ENCODE measurements at places on chromosomes 12 and 14.

- no peak for DNase-seq
These were observed 78.4 kb downstream of the CATSPERB start for GRCh38 chr14:91653451-91653850.

DNA sequence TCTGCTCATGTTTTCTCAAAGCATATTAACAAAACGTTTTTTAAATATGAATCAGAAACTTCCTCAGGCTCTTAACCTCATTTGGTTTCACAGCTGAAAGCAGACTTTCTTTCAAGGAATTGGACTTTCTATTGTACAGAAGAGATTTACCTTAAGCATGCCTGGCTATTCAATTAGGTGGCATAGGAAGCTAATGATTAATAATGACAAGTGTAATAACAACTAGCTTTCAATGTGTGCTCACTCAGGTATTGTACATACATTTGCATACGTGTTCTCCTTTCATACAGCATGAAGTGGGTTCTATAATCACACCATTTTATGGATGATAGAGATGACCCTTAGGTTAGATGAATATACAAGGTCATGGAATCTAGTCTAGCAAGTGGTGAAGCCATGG is 115.7 kb downstream of the ANO6 start:
- DNase-seq: no peak

GRCh38 chr12:61384511-61384910 is 875.7 kb upstream of the USP15 start:
- DNase-seq: no peak

- no peak for DNase-seq
These were observed 732.6 kb upstream of the FLRT2 start for GRCh38 chr14:84797326-84797725.

- DNase-seq: no peak
These were observed 39.2 kb upstream of the P2RX7 start for GRCh38 chr12:121093487-121093891.

DNA sequence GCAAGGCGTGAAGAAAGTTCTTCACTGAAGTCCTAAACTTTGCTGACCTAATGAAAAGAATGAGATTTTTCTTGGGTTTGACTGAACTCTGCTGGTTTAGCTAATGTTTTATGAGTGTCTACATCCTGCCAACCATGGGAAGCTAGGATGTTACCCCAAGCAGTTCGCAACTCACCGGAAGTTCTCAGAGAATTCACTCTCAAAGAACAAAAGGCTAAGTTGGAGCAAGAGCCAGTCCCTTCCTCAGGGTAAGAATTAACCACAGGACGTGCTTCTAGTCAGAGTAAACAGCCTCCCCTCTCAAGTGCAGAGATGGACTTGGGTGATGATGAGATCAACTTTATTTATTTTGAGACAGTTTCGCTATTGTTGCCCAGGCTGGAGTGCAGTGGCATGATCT is 37.3 kb downstream of the TCHP start:
- no peak for DNase-seq

GRCh38 chr14:51368721-51369163 is 128.7 kb downstream of the TMX1 start:
- no peak for DNase-seq

GRCh38 chr14:66680216-66680615 is 172.3 kb downstream of the GPHN start:
- no peak for DNase-seq

DNA sequence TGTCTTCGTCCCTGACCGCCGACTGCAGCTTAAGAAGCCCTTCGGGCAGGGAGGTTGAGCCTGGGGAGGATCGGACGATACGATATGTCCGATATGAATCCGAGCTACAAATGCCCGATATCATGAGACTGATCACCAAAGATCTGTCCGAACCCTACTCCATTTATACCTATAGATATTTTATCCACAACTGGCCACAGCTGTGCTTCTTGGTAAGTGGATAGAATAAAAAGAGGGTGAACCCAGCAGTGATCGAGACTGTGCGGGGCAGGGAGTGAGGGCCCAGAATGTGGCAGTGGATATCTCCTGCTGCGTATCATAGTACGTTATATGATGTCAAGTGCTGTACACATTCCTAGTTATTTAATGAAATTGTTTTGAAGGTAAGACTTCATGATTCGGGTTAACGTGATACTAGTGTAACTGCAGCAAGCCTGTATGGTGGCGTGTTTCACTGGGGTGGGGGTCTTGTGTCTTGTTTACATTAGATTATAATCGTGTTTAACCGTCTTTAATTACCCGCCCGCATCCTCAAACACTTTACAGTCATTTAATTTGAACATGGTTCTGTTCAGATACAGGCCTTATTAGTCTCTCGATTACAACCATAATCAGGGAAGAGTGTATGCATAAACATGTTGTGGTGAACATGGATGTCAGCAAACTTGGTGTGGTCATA is 1.3 kb downstream of the NAA30 start:
- no peak for DNase-seq

GRCh38 chr12:92593734-92594402 is 108.9 kb upstream of the PLEKHG7 start:
- DNase-seq: peak; percentile 72

DNA sequence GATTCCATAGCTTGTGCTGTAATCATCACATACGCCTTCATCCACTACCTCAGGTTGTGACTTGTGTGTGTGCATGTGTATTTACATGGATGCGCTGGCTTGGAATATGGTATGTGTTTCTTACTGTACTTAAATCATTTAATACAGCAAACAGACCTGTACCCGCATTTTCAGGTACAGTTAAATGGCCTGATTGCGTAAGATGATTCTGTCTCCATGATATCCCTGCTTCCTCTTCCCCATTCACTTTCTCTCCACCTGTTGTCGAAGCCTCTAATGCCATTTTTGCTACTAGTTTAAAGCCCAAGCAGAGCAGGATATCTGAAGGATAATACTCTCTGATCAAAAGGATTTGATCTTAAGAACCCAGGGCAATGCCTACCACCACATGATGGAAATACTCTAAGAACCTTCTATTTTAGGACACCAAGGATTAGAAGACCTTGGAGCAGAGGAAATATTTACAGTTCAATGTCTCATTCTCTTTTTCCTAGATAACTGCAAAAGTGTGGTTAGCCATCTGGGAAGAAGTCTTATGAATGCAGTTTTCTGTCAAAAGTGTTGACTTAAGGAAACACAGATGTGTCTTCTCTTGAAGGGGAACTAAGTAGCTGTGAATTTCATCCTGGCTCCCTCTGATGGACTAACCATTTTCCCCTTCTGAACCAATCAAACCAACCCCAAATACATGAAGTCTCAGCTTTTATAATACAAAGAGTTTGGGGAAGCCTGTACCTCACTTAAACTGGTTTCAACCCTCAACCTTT is 78.7 kb downstream of the HELB start:
- DNase-seq: no peak

DNA sequence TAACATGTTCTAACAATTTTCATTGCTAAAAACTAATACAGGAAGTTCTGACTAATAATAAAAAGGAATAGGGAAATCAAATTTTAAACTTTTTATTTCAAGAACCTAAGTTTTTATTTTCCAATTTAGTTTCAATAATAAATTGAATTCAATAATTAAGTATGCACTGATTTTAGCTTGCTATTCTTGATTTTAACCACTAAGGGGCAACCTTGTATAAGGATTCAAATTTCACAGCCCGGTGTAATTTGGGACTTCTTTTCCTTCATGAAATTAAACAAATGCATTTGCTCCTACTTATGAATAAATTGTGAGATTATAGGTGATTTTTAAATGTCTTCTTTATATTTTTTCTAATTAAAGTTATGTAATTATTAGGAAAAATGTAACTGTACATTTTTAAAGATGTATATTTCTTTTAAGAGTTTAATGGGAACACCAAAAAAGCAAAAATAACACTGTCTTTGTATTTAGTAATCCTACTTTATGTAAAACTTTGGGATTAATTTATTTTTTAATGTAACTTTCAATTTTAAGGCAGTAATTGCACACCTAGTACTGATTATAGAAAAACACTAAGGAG is 241.4 kb upstream of the PDZRN4 start:
- no peak for DNase-seq

- no peak for DNase-seq
These were observed 148.7 kb downstream of the ETV6 start for GRCh38 chr12:11798006-11798708.

GRCh38 chr12:3552726-3553045 is 61.7 kb downstream of the PRMT8 start:
- DNase-seq: no peak

GRCh38 chr12:113660936-113661335 is 189.3 kb upstream of the LHX5 start:
- no peak for DNase-seq

DNA sequence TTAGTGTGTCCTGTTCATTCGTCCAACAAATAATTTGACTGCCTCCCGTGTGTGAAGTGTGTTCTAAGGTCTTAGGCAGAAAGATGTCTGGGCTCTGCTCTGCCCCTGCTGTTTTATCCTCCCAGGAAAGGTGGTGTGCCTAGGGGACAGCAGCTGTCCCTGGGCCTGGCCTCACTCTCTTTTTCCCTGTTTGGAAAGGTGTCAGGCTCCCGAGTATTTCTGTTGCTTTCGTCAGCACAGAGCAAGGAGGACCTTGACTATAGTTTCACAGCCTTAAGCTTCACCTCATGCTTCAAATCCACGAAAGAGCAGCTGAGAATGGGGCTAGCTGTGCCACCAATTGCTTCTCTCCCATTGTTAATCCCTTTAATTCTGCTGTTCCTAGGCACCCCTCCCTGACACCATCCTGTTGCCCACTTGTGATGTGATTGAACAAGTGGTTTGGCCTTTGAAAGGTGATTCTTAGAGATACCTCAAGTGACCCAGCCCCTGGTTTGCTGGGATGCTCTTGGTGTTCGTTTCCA is 54.2 kb downstream of the TGFB3 start:
- no peak for DNase-seq

GRCh38 chr12:115975411-115975810 is 302.1 kb downstream of the MED13L start:
- DNase-seq: no peak

DNA sequence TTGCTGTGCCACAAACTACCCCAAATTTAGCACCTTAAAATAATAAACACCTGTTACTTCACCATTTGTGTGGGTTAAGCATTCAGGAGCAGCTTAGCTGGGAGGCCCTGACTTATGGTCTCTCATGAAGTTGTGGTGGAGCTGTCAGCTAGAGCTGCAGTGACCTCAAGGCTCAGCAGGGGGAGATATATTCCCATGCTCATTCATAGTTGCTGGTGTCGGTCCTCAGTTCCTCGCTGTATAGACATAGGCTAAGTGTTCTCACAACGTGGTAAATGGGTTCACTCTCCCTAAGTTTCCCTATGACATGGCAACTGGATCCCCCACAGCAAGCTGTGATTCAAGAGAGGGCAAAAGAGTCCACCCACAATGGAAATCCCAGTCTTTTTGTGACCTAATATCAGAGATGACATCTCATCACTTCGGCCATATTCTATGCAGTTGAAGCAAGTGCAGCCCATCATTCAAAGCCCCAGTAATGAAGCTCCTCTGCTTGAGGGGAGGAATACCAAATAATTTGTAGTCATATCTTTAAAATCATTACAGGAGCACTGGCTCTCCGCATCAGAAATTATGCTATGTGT is 41.1 kb downstream of the PRB3 start:
- DNase-seq: no peak

GRCh38 chr12:114238808-114239207 is 167.1 kb downstream of the TBX5 start:
- no peak for DNase-seq

GRCh38 chr12:30694412-30695198 is 1.1 kb downstream of the IPO8 start:
- no peak for DNase-seq

GRCh38 chr14:104425763-104426646 is 153.6 kb upstream of the C14orf180 start:
- no peak for DNase-seq

- DNase-seq: no peak
These were observed 471.4 kb downstream of the ETNK1 start for GRCh38 chr12:23096321-23096720.

DNA sequence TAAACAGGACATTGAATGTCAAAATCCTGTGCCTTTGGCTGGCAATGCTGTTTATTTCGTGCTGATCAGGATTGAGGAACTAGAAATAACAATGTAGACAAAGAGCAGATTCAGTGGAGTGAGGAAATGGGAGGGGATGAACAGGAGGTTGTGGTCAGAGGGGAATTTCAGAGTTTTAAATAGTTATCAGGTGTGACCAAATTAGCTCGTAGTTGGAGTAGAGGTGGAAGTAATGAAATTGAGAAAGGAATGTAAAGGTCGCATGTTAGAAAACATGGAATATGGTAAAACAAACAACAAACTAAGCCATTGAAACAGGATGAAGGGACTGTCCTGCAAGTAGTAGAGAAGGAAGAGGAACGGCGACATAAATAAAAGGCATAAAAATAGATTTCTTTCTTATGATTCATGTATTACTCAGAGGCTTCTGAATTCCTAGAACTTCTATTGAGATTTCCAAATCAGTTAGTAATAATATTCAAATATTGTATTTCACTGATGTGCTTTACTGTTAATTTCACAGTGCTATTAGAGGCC is 9.5 kb upstream of the SAV1 start:
- no peak for DNase-seq

- DNase-seq: peak; percentile 95
These were observed 11.5 kb downstream of the ZFP36L1 start for GRCh38 chr14:68781161-68782021.

- DNase-seq: no peak
These were observed 140.8 kb upstream of the NEDD1 start for GRCh38 chr12:96766232-96766631.

DNA sequence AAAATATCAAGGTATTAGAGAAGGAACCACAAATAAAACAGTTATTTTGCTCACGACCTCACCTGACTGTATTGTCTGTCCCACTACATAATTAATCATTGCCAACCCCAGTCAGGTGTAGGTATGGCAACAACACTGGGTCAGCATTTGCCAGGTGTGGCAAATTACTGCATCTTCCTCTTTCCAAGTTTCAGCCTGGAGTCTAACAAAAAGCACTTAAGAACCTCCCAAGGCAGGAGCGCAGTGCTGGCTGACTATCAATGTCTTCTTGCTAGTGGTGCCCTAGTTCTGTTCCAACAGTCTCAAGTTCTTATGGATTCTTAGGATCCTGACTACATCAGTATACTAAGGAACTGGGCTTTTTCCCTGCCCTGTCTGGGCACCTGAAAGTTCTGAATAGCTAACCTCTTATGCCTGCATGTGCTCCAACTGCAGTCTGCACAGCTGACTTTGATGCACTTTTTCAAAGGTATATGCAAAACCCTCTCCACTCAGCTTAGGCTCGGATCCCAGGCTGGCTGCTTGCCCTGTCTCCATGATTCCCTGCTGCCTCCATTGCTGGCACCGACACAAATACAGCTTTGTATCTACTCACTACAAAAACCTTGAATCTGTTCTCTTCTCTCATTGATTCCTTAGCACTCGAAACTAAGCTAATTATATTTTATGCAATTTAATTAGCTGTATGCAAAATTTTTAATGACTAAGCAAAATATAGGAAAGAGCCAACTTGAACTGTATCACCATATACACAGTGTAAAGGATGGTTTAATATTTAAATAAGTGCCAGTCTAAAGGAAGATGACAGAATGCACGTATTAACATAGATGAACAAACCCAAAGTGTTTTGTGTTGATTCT is 113.3 kb downstream of the PRKD1 start:
- no peak for DNase-seq

GRCh38 chr12:55955800-55956508 is 9.9 kb downstream of the PMEL start:
- DNase-seq: no peak
